ENCODE measurements at places on chromosomes 12 and 14.

DNA sequence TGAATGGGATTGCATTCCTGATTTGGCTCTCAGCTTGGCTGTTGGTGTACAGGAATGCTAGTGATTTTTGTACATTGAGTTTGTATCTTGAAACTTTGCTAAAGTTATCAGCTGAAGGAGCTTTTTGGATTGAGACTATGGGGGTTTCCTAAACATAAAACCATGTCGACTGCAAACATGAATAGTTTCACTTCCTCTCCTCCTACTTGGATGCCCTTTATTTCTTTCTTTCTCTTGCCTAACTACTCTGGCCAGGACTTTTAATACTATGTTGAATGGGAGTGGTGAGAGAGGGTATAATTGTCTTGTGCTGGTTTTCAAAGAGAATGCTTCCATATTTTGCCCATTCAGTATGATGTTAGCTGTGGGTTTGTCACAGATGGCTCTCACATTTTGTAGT lies 141.5 kb downstream of the CEP83 start:
- DNase-seq = no peak

DNA sequence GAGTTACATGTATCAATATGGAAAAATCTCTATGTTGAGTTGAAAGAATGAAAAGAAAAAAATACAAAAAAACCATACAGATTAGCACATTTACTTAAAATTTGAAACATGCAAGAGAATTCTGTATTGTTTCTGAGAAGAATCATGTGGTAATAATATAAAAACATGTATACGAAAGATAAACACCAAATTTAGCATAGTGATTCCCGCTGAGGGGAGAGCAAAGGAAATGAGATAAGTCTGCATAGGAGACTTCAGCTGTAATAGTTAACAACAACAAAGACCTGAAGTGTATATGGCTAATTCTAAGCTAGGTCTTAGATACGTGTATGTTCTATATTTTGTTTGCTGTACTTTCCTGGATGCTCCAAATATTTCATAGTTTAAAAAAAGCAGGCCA lies 46.5 kb downstream of the FNTB start:
- no peak for DNase-seq

DNA sequence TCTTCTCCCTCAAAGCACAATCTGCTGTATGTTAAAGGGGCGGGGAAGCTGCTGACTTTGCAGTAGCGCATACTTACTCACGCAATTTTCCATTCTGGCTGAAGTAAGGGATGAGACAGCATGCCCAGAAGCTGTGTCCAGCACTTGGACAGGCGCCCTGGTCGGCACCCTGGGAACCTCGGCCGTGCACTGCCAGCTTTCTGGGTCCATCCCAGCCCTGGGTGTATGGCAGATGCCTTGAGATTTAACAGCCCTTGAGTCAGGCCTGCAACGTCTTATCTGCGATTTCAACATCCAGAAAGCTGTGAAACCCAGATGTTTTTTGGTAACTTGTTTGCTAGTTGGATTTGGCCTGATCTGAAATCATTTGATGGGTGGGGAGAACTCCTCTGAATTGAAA lies 16.1 kb downstream of the EML1 start:
- no peak for DNase-seq

DNA sequence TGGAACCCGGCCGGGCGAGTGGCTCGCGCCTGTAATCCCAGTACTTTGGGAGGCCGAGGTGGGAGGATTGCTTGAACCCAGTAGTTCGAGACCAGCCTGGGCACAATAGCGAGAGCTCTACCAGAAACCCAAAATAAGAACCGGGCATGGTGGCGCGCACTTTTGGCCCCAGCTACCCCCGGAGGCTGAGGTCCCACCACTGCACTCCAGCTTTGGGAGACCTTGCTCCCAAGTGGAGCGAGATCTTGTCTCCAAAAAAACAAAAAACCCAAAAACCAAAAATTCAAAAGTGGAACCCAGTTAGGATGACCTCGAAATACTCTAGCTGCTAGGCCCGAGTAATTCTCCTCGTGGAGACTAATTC lies 769 bp upstream of the VTI1B start:
- DNase-seq = no peak

- no peak for DNase-seq
Measured at GRCh38 chr12:123091230-123092150, 59.4 kb downstream of the PITPNM2 start.

DNA sequence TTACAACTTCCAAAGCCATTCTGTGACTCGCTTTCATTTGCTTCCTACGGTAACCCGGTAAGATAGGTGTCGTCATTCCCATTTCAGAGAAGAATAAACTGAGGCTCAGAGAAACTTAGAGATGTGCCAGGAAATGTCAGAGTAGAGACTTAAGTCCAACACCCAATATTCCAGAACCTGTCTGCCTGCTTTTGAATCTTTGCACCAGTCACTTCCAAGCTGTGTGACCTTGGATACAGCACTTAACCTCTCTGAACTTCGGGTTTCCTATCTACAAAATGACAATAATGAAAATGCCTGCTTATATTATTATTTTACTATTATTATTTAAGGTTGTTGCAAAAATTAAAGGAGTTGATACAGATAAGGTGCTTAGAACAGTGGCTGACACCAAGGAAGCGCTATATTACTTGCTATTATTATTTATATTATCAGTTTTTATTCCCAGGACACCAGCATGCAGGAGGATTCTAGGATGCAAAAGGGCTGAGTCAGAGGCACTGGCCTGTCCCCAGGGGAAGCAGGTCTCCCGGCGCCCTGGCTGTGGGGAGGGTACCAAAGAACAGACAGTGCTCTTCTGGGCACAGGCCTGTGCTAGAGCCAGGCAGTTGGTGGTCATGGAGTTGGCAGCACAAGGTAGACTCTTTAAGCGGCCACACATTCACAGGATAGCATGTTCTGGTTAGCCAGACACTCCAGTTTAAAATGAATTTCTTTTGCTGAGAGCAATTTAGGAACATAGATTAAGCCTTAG lies 5.4 kb downstream of the HSPB8 start:
- no peak for DNase-seq

- DNase-seq = no peak
Measured at GRCh38 chr14:75515629-75515996, 6.7 kb upstream of the BATF start.

GRCh38 chr14:94598816-94599655 lies 13.2 kb upstream of the SERPINA3 start:
- DNase-seq = peak; percentile 14

DNA sequence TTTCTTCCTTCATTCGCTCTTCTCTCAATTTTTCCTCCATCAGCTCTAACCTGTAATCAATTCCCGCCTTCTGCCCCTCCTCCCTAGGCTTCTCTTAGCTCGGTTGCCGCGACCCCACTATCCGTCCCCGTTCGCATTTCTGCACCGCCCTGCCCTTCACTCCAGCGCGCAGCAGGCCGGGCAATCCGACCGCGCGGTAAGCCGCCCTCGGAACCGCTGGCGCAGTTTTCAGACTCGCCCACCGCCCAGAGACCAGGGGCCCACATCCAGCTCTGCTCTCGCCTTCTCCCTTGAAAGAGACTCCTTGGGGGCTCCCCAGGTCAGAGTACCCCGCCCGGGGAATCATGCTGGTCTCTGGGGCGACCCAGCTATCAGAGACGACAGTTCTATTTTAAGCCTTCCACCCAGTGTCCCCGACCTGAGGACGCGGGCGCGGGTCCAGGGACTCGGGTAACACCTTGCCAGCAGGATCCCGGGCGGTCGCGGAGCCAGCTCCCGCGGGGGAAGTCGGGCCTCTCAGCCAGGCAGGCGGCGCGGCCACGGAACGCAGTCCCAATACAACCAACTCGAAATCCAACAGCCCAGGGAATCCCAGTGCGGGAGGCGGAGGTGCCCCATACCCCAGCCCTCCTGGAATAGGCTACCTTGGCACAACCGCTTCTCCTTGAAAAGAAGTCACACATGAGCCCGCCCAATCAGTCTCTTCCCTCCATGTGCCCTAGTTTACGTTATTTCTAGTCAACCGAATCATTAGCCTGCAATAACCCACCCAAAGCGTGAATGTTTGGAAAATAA lies 5.7 kb upstream of the SLC38A4 start:
- DNase-seq = no peak

DNA sequence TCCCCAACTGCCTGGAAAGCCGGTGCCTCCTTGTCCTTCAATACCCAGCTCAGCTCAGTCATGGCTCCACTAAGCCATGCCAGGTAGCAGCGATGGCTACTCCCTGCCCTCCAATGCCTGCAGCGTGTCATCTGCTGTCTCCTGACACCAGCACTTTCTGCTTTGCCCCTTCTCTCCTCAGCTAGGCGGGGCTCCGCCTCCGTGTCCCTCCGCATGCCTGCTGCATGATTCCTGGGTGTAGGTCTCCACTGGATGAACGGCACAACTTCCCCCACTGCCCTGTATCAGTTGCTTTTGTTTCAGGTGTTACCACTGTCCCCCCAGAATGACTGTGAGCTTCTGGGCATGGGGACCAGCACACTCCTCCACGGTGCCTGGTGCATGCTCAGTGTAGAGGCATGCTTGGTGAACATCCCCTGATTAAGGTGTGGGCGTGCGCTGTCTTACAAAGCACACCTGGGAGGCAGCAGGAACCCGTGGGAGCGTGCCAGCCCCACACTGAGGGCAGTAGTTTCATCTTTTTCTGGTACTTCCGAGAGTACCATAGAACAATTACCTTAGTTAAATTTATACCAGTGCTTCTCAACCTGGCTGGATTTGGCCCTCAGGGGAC lies 179.4 kb upstream of the PRMT8 start:
- DNase-seq = no peak

DNA sequence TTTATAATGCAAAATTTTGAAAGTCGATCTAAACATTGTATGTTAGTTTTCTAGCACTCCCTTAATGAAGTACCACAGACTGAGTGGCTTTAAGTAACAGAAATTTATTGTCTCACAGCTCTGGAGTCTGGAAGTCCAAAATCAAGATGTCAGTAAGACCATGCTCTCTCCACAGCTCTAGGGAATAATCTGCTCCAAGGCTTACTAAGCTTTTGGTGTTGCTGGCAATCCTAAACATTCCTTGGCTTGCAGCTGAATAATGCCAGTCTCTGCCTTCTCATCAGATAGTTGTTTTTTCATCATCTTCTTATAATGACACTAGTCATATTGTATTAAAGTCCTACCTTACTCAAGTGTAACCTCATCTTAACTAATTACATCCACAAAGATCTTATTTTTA lies 102.2 kb downstream of the RASSF9 start:
- no peak for DNase-seq

DNA sequence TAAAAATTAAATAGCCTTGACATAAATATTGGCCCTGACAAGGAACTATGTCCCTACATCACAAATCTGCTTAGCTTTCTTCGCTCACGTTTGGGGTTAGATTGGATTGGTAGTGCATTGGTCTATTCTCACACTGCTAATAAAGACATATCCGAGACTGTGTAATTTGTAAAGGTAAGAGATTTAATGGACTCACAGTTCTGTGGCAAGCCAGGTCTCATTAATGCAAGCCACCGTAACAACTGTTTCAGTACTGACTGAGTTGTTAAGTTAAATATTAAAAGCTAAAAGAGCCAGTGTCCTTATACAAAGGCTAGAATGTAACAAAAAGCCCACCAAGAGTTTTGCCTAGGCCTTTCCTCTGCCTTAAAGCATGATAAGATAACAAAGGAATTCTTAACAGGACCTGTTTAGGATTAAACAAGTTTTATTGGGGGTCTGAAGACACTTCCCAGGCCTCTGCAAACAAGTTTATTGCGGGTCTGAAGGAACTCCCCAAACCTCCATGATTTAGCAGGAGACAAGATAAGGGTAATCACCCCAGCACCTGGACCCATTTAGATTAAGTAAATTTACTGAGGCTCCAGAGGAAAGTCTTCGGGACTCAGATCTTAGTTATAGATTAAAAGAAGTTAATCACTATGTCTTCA lies 88.2 kb upstream of the PTGDR start:
- no peak for DNase-seq

DNA sequence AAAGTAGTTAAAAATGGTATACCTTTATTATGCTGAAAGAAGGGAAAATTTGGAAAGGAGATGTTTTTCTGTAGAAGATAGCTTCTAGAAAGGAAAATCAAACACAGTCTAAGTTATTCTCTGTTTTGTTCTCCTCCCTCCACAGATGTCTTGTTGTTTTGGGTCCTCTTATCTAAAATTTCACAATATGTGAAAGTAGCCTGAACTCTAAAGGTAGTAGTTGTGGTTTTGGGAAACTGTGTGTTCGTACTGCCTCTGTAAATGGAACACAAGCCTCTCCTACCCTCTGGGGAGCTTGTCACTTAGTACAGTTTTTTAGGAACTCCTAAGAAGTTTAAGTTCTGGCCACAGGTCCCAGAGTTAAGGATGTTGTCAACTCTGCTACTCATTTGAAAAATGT lies 112.6 kb downstream of the CRADD start:
- no peak for DNase-seq

DNA sequence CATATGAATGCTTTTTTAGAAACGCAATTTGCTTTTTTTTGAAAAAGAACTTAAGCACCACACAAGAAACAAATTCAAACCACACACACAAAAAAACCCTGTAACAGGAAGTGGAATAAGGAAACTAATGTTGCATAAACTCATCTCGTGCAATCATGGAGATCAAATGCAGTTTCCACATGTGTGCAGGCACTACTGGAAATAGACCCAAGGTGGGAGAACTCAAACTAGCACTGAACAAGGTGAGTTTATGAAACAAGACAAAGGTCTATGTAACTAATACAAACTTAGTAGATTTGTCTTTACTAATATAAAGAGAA lies 17.5 kb downstream of the NIN start:
- no peak for DNase-seq

GRCh38 chr14:50619569-50620141 lies 48.5 kb downstream of the SAV1 start:
- no peak for DNase-seq

DNA sequence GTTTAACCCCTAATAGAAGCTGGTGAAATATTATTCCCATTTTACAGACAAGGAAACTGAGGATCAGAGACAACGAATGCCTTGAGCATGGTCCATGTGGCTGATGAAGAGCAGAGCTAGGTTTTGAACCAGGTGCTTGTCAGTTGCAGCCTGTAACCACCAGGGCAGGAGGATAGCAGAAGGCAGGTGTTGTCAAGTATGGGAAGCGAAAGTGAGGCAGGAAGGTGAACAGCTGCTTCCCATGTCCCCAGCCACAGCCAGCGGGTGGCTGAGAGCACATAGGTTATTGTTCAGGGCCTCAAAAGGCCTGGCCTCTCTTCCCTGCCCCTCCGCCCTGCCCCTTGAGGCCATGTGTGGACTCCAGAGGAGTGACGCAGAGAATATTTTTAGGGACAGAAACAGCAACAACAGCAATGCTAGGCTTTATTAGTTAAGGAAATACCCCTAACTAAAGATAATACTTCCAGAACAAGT lies 39.6 kb downstream of the IQSEC3 start:
- no peak for DNase-seq

- DNase-seq = no peak
Measured at GRCh38 chr12:68505970-68506369, 104.7 kb upstream of the RAP1B start.

All from HFF-Myc (cell line).